SW480 (cell line): ENCODE measurements at places on chromosomes 7 and 10.

- DNase-seq: no peak
These were observed 14.2 kb downstream of the SNX8 start for GRCh38 chr7:2299870-2300512.

DNA sequence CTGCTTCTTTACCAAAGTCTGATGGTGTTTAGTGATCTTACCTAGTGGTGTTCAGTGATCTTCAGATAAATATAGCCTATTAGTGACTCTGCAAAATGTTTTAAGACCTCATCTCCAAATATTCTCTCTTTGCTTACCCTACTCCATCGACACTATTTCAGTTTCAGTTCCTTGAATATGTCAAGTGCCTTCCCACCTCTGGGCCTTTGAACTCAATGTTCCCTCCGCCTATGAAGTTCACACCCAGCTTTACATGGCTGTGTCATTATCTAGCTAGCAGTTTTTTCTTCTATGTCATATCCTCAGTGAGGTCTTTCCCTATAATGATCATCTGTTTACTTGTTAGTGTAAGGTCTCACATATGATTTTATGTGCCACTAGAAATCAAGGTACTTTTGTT is 322.6 kb downstream of the DGKB start:
- DNase-seq: no peak

DNA sequence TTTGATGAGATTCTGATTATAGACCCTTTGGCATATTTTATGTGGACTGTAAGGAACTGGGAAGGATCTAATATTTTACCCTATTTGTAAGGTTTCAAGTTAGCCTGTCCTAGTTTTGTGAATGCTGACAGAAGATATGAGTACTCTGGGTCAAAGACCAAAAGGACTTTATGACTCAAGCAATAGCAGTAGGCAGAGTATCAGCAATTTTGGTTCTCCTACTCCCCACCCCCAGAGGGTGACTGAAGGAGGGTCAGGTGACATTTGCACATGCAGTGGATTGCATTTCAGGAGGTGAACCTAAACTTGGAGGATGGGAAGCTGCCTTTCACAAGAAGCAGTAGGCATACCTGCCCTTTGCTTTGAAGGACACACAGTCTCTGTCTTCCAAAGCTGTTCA is 84.0 kb upstream of the KLF6 start:
- no peak for DNase-seq

DNA sequence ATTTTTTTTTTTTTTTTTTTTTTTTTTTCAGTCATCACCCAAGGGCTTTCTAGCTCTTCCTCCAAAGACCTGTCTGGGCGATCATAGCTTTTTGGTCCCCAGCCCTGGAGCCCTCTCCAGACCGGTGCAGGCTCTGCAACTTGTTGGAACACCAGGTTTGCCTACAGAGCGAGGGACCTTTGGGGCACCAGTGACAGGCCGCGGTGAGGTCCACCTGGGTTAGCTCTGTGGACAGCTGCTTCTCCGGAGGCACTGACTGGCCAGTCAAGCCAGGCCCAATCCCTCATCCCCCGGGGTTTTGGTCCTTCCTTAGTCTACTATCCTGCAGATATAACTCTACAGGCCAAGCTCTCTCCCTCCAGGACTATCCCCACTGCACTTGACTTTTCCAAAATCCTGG is 86.8 kb upstream of the SMNDC1 start:
- no peak for DNase-seq
